ENCODE measurements at places on chromosomes 7 and 10.

DNA sequence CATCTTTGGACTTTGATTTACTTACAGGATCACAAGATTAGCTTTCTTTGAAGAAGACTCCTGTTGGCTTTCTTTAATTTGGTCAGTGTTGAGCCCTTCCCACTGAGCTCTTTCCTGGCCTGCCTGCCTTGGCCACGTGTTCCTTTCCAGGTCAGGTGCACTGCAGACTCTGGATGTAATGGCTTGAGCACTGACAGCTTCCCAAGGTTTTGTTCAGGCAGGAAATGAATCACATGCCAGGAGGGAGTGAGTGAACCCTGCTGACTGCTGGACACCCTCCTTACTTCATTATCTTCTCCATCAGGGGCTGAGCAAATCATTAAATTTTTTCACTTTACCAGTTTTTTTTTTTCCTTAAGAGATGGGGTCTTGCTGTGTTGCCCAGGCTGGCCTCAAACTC lies 29.8 kb downstream of the SNX10 start:
- DNase-seq = no peak
- H3K4me3 ChIP-seq = no peak overlapping the region
- H3K27me3 ChIP-seq = no peaks in the 10 kb centered on the region
- peaks cover 8% of the 10 kb centered on the region for H3K36me3 ChIP-seq
- no peak overlapping the region for H3K27ac ChIP-seq

DNA sequence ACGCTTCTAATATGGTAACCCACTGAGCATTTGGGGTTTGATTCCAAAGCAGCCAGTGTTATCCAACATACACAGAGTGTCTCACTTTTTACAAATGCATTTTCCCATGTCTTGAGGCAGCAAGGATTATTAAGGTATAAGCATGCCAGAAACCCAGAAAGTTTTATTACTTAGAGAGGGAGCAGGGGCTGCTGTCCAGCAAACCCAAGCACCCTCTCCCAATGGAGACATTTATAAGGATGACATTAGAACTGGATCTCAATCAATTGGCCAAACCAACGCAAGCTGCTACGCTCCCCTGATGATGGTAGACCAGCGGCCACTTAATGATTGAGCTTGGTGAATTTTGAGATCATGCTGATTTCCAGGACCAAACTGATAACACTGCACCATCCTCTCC lies 176.3 kb downstream of the FANK1 start:
- H3K4me3 ChIP-seq = no peak overlapping the region
- DNase-seq = no peak
- H3K27ac ChIP-seq = no peak overlapping the region
- H3K27me3 ChIP-seq = peaks cover 8% of the 10 kb centered on the region
- no peaks in the 10 kb centered on the region for H3K36me3 ChIP-seq

DNA sequence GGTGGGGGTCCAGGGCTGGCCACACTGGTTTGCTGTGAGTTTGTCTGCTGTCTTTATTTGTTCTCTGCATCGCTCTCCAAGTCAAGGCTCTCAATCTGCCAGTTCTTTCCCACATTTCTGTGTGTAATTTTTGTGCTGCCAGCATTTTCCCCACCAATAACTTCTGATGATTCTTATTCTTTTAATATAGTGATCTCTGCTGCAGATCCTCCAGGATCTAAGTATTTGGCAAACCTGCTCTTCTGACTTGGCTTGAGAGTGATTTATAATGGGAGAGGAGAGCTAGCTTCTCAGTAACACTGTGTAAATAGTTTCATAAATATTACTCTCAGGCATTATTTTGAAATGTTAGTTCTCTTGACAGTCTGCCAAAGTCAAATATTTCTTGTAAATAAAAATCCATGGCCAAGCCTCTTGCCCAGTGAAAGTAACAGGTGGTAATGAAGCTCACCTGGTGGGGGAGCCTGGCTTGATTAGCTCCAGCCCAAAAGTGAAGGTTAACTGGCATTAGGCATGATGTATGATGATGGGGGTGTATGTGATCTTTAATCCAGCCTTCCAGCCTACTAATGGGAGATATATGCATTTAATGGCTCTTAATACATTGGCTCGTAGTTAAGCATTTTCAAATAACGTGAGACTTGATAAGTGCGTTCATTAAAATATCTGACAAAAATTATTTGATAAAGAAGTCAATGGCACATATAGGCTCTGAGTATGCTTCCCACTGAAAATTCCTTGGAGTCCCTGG lies 1055.9 kb downstream of the KCNMA1 start:
- no peak overlapping the region for H3K4me3 ChIP-seq
- no peaks in the 10 kb centered on the region for H3K36me3 ChIP-seq
- no peak for DNase-seq
- H3K27ac ChIP-seq = no peak overlapping the region
- H3K4me1 ChIP-seq = no peaks in the 10 kb centered on the region
- no peaks in the 10 kb centered on the region for H3K27me3 ChIP-seq

- no peak overlapping the region for H3K4me3 ChIP-seq
- H3K27me3 ChIP-seq = no peaks in the 10 kb centered on the region
- H3K27ac ChIP-seq = no peak overlapping the region
- peak; percentile 9 for DNase-seq
Measured at GRCh38 chr10:93921338-93921737, 27.6 kb downstream of the SLC35G1 start.

- no peaks in the 10 kb centered on the region for H3K36me3 ChIP-seq
- DNase-seq = peak; percentile 48
- no peak overlapping the region for H3K4me3 ChIP-seq
- peaks cover 14% of the 10 kb centered on the region for H3K4me1 ChIP-seq
- no peaks in the 10 kb centered on the region for H3K27me3 ChIP-seq
Measured at GRCh38 chr7:16356301-16356958, 64.9 kb downstream of the CRPPA start.

- no peak overlapping the region for H3K4me3 ChIP-seq
- H3K27ac ChIP-seq = no peak overlapping the region
- H3K36me3 ChIP-seq = no peaks in the 10 kb centered on the region
- peaks cover 34% of the 10 kb centered on the region for H3K4me1 ChIP-seq
Measured at GRCh38 chr7:131014906-131015656, 281.1 kb upstream of the KLF14 start.

DNA sequence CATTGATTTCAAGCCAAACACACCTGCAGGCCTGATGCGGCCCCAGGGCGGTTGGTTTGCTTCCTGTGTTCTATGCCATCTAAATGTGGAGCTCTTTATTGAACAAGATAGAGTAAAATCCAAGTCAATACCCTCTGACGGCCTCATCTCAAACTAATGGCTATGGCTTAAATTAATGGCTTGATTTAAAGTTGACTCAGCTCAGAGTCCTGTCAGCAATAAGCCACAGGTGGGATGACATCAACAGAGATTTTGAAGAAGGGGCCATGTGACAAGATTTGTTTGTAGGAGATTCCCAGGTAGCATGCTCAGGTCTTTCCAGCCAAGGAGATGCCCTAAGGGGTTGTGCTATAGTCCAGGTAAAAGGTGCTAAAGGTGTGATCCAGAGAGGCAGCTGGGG lies 66.7 kb upstream of the ZNF32 start:
- H3K4me1 ChIP-seq = no peaks in the 10 kb centered on the region
- H3K27me3 ChIP-seq = no peaks in the 10 kb centered on the region
- H3K27ac ChIP-seq = no peak overlapping the region
- H3K36me3 ChIP-seq = no peaks in the 10 kb centered on the region
- no peak overlapping the region for H3K4me3 ChIP-seq
- DNase-seq = no peak

- no peaks in the 10 kb centered on the region for H3K4me1 ChIP-seq
- DNase-seq = no peak
- H3K36me3 ChIP-seq = no peaks in the 10 kb centered on the region
- no peaks in the 10 kb centered on the region for H3K27me3 ChIP-seq
- H3K4me3 ChIP-seq = no peak overlapping the region
- no peak overlapping the region for H3K27ac ChIP-seq
Measured at GRCh38 chr10:131271195-131271880, 40.2 kb downstream of the TCERG1L start.

DNA sequence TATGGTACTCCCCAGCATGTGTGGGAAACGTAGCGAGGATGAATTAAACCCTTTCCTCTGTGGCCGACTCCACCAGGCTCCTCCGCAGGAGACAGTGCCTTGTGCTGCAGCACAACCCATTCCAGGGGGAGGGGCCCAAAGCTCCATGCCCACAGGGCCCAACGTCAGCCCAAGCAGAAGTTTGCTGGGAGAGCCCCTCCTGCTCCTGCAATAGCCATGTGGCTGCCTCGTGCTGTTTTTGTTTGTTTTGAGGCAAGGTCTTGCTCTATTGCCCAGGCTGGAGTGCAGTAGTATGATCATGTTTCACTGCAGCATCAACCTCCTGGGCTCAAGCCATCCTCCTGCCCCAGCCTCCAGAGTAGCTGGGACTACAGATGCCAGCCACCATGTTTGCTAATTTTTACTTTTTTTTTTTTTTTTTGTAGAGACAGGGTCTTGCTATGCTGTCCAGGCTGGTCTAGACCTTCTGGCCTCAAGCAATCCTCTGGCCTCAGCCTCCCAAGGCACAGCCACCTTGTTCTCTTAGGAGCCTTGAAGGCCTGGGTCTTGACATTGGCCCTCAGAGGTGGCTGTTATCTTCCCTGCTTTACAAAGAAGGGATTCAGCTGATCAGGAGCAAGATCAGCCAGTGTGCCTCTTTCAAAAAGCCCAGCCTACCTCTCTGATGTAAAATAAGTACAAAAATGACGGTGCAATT lies 102.8 kb downstream of the DYNC2I1 start:
- no peak overlapping the region for H3K4me3 ChIP-seq
- H3K27ac ChIP-seq = no peak overlapping the region
- no peak for DNase-seq
- peaks cover 8% of the 10 kb centered on the region for H3K4me1 ChIP-seq
- no peaks in the 10 kb centered on the region for H3K36me3 ChIP-seq

DNA sequence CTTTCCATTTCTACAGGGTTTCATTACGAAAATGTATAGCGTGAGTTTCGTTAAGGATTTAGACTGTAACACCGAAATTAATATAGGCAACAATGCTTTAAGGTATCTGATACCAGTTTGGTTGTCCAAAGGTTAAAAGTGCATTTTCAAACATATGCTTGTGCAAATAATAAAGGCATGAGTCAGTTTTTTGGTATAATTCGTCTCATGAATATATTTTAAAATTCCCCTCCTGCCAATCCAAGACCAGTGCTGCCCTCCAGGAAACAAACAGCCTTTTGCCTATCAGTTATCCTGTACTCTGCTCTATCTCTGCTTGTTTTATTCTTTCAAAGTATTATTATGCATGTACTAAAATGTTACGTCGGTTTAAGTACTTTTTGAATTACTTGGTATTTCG lies 2.0 kb downstream of the LCOR start:
- DNase-seq = no peak
- H3K36me3 ChIP-seq = no peaks in the 10 kb centered on the region
- peaks cover 48% of the 10 kb centered on the region for H3K4me1 ChIP-seq
- H3K27ac ChIP-seq = no peak overlapping the region

DNA sequence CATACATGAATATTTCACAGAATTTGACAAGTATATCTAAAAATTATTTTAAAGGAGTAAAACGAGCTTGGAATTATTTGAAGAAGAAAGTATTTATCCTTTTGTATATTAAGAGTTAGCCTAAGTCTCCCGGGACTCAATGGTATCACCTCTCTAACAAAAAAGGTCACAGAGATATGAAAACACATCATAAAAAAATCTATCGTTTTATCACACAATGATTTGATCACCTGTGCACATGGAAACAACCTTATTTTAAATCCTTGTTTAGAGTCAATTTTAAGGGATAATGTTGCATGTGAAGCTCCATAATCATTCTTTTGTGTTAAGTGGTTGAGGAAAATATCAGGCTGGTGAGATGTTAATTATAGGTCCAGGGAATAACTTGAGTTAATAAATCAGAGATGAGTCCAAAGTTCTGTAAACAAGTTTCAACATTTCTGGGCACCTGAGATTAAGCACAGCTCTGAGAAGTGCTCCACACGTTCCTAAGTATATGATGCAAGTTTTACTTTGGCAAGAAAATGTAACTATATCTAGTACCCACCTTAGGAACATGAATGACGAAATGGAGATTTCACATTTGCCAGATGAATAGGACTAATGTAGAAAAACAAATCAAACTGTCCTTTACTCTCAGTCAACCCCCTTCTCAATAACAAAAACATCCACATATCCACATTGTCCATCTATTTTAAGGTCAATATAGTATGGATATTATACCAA lies 148.5 kb upstream of the AKR1E2 start:
- H3K27me3 ChIP-seq = no peaks in the 10 kb centered on the region
- H3K4me3 ChIP-seq = no peak overlapping the region
- H3K27ac ChIP-seq = no peak overlapping the region
- H3K36me3 ChIP-seq = no peaks in the 10 kb centered on the region
- DNase-seq = no peak

DNA sequence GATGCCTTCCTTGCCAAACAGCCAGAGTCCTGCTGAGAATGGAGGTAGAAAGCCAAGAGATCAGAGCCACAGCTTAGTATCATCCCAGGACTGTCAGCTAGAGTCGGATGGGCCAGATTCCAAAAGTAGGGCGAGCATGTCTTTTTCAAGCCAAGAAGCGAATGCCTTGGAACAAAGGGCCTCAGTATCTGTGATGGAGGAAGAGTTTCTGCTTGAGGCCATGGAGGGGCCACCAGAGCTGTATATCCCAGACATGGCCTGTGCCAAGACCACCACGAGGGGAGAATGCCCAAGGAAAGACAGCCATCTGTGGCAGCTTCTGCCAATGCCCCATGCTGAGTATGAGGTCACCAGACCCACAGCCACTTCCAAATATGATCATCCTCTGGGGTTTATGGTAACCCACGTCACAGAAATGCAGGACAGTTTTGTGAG lies 44.3 kb upstream of the PPP1R17 start:
- peaks cover 3% of the 10 kb centered on the region for H3K27me3 ChIP-seq
- DNase-seq = no peak
- no peaks in the 10 kb centered on the region for H3K36me3 ChIP-seq

All from common myeloid progenitor, CD34-positive (primary cell).